ENCODE measurements at places on chromosomes 5 and 9. TPM values are rescaled to one million over a fixed set of nuclear protein-coding genes. Genes with fewer than 3 reads are reported as not detected.
A peak's percentile ranks its signal among the peaks of the same experiment; 100 is the strongest.

The DIMT1 gene
- 25.0 TPM for total RNA-seq

DNA sequence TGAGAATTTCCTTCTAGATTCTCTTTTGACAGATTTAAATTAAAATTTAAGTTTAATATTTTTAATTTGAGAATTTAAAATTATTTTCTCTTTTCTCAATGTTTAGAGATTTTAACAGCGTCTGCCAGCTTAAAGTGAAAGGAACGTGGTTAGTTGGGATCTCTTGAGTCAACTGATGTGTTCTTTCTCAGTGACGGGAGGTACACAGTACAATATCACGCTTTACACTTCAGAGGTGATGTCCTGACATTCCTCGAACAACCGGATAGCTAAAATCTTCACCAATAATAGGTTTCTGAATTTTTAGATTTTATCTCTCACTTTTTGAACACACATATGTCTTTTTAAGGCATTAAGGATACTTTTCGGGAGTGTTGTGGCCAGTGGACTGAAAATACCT, 81.1 kb downstream of the FAM174A start:
- no peak for DNase-seq

DNA sequence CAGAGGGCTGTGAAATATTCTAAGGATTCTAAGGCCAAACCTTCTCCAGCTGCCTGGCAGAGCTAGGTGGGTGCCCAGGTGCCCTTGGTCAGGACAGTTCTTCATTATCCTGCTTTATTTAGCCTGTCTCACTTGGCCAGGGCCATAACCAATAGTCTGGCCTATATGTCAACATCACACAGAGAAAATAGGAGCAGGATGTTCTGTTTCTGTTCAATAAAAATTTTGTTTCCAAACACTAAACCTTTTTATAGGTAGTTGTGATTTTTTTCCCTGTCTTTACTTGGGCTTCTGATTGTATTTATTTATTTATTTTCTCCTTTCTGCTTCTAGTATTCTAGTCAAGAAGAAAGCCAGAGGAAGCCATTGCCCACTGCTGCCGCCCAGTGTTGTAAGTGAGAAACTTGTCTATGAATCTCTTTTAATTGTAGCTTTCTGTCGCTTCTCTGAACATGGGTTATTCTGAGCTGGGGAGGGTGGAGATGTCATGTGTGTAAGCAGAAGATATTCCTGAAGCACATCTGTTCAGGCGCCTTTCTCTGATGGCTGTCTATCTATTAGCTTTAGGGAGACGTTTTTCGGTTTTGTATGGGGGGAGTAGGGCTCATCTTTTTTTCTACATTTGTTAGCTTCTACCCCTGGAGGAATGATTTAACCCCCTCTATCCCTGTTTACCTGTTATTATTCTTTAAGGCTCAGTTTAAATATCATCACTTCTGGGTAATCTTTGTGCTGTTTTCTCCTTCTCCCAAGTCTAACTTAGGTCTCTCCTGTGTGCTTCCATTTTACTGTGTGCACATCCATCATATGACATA, 97.1 kb downstream of the UNC13B start:
- no peak for DNase-seq

DNA sequence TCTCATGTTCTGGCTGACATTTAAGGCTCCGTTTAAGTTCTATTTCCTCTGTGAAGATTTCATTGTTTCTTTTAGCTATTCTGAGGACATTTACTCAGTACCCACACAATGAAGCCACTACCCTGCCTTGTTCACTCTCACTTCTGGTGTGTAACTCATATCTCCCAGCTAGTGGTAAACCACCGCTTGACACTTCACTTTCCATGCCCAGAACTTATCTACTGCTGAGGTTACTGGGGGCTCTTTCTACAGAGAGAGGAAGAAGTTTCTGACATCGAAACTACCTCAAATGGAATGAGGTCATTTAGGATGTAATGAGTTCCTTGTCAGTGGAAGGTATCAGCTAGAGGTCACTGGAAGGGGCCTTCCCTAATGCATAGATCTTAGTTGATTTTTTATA, 501.5 kb downstream of the DMAC1 start:
- peak; percentile 26 for DNase-seq

- no peak for DNase-seq
These were observed 12.1 kb downstream of the CCL28 start for GRCh38 chr5:43400082-43400481.

GRCh38 chr5:38362713-38363112, 104.4 kb downstream of the EGFLAM start:
- no peak for DNase-seq

Data from esophagus muscularis mucosa (tissue), 4 donors.